ENCODE measurements at places on chromosomes 7 and 10.

DNA sequence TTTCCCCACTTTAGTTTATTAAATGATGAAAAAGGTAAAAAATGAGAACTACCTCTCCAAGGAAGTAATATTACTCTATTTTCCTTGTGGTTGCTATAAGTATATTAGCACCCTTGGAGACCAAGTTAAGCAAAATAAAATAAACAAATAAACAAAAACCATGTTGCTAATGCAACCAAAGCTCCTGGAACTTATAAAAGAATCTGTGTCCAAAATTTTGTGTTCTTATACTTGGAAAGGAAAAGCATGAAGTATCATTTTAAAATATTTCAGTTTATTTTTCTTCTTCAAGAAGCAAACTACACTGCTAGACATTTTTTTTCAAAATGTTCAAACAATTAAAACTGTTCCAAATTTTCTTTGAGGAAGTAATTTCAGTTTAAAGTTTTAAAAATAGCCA is 441.9 kb upstream of the LRRTM3 start:
- DNase-seq: no peak

DNA sequence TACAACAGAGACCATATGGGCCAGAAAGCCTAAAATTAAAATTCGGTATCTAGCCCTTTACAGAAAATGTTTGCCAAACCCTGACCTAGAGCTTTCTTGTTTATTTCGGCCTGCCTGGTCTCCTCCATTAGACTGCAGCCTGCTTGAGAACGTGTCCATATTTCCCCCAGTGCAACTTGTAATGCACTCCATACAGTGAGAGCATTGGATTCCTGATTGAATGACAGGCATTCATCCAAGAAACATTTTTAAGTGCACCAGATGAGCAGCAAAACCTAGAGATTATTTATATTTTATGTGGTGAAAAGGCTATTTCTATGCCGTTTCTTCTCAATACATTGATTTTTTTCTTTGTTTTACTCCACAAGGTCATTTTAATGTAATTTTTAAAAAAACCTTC is 47.4 kb upstream of the ORC5 start:
- DNase-seq: no peak

DNA sequence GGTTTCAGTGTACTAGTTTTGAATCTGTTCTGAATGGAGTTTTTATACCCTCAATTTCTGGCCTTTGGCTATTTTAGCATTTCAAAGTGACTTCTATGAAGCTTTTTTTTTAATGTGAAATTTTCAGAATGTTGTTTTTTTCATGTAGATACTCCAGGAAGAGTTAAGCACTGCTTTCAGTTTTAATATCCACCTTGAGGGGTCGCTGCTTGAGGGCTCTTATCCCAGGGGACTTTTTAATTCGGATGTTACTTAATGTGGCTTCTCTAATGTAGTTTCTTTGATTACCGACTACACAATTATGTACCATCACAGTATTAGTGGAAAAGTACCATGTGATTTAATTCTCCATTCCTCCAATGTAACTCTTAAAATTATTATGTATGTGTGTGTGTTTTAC is 5.2 kb downstream of the IFIT5 start:
- DNase-seq: no peak

DNA sequence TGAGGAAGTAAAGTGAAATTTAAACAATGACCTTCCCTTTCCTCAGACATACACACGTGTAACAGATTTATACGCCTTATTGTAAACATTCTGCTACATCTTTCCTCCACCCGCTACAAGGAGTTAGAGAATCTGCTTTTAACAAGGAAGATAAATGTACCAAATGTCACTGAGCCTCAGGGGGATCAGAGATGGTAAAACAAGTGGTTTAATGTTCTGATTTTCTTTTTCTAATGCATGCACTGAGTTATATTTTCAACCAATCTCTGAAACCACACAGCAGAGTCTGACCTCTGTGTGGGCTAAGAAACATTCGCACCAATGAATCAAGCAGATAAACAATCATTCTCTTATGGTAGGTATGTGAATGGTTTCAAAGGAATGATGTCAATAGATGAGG is 599.5 kb downstream of the ARL4A start:
- no peak for DNase-seq

DNA sequence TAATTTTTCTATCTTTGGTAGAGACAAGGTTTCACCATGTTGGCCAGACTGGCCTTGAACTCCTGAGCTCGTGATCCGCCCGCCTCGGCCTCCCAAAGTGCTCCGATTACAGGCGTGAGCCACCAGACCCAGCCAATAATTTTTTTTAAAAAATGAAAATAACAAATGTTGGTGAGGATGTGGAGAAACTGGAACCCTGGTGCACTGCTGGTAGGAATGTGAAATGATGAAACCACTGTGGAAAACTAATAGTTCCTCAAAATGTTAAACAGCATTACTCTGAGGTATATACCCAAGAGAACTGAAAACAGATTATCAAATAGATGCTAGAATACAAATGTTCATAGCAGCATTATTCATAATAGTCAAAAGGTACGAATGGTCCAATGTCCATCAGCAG is 23.0 kb upstream of the YWHAG start:
- DNase-seq: no peak

DNA sequence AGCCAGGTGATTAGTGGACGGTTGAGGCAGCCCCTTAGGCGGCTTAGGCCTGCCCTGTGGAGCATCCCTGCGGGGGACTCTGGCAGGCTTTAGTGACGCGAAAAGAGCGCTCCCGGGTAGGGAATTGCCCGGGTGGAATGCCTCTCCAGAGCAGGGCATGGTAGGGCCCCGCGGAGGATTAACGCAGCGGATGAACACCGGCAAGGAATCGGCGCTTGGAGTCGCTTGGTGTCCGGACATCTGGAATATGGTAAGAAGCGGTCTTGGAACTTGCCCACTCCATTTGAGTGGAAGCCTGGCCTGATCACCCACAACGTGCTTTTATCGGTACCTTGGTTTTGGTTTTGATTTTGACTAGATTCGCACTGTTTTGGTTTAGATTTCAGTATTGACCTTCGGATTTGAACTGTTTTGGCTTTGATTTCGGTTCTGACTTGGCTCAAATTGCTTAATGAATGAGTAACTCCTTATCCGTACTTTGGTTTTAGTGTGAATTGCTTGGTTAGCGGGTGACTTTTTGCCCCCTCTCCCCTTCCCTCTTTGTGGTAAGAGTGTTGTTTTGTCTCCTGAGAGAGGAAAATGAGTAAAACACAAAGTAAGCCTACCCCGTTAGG is 24.2 kb upstream of the CHST3 start:
- DNase-seq: no peak

- no peak for DNase-seq
Observed at GRCh38 chr7:43568529-43568928, 14.4 kb upstream of the STK17A start.

DNA sequence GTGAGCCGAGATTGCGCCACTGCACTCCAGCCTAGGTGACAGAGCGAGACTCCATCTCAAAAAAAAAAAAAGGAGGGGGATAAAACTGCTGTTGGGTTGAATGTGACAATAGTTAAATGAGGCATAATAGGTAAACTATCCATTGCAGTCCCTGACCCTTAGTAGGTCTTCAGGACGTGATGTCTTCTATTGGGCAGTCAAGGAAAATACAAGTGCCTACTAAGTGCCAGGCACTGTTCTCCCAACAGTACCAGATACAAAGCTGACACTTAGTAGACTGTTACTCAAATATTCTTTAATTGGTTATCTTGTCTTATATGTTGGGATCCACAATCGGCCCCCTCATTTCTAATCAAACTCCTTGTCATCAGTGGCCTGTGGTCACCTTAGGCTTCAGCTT is 27.1 kb upstream of the ACSL5 start:
- DNase-seq: no peak

DNA sequence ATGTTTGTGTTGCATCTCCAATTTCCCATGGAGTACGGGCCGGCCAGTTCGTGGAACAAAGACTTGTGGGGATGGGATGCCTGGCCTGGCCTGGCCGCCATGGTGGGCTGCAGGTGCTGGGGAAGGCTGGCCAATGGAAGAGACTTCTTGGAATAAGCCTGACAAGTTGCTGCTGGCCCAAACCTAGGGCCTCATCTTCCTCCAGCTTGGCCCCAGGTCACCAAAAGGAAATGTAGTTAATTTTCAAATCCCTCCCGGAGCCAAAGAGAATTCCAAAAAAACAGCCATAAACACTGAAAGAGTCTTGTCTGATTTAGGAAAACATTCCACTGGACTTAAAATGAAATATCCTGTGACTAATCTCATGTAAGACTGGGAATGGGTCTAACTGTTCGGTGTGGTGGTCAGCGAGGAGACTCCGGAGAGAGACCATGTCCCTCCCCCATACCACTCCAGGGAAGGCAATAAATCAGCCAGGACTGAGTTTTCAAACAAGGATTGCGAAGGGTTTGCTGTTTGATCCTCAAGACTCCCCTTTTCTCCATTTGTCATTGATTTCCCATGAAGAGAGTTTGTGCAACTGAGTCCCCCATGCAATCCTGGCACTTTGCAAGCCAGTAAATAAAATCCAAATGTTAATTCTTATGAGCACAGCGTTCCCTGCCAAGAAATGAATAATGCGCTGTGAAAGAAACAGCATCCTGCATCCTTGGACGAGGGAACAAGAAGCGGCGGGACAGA is 128.7 kb upstream of the HABP2 start:
- no peak for DNase-seq

DNA sequence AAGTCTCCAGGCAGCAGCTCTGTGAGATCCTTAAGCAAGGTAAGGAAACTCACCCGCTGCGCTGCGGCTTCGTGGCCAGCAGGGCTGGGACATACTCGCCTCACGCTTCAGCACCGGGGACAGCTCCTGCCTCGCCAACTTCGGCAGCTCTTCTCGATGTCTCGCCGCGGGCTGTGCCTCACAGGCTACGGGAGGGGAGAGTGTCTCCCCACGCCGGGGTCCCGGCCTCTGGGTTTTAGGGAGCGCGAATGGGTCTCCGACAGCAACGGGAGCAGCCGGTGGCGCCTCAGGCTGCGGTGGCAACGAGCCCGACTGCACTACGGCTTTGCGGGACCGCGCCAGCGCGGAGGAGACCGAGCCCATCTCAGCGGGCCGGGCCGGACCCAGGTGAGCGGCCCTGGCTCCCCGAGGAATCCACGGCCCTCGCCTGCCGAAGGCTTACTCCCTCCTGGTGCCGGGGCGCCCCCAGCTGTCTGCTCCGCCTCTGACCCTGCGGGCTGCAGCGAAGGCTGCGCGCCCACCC is 62.4 kb downstream of the LSM5 start:
- peak; percentile 2 for DNase-seq

GRCh38 chr10:61888744-61889143 is 12.8 kb upstream of the ARID5B start:
- DNase-seq: no peak

DNA sequence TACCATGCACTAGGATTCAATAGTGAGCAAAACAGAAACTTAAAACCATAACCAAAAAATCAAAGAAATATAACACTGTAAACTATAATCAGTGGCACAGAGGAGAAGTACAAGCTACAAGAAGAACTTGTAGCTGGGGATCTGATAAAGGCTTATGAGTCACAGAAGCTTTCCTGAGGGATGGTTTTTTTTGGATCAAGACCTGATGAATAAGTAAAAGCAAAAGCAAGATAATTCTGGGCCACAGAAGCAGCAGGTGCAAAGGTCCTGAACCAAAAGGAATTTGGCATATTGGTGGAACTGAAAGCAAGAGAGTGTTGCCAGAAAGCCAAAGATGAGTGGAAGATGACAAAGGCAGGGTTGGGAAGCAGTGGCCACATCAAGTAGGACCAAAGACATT is 37.4 kb upstream of the BET1 start:
- no peak for DNase-seq
